Activated naive CD8-positive, alpha-beta T cell treated with anti-CD3 and anti-CD28 coated beads, Interleukin-2, amount 50 U/mL, for 16 hours (primary cell): ENCODE measurements at places on chromosomes 3 and 15.

DNA sequence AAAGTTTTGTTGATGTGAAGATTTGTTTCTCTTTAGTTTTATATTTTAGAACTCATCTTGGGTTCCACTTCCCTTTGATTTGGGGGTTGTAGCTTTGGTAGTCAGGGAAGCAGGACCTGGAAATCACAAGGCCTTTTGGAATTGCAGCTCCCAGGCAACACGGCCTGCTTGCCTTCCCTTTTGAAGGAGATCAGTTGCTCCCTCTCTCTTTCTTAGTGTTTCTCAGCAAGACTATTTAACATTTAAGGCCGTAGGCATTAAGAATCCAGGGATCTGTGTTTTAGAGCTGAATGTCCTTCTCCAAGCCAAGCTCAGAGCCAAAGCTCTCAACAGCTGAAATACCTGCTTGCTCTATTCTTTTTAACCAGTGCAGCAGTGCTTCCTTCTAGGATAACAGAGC is 310.3 kb downstream of the PTPRG start:
- no peak for DNase-seq

- no peak for DNase-seq
Measured at GRCh38 chr3:115937054-115937453, 313.7 kb downstream of the GAP43 start.

- DNase-seq: no peak
Measured at GRCh38 chr3:188085584-188086560, 68.1 kb upstream of the LPP start.

DNA sequence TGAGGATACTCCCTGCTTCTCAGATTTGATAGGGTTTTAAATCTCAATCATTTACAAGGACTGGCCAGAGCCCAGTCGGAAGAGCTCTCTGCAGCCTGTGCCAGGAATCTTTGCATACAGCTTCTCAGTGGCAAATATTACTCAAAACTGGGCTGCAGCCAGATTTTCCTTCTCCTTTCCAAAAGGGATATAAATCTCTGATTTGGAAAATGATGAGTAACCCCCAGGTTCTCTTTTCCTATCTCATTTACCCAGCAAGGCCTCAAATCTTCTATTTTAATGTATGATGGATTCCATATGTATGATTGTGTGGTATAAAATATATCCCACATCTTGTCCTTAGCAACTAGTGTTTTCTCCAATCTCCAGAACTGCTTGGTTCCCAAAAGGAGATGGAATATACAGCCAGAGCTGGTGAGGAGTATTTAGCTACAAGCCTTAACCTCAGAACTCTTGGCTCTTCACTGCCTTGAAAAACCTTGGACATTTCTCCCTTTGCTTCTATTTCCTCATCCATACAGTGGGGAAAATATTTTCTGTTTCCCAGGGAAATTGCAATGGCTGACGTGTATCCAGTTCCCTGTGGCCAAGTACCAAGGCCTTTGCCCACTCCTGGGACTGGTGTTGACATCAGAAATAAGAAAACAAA is 114.4 kb downstream of the ATG7 start:
- no peak for DNase-seq

DNA sequence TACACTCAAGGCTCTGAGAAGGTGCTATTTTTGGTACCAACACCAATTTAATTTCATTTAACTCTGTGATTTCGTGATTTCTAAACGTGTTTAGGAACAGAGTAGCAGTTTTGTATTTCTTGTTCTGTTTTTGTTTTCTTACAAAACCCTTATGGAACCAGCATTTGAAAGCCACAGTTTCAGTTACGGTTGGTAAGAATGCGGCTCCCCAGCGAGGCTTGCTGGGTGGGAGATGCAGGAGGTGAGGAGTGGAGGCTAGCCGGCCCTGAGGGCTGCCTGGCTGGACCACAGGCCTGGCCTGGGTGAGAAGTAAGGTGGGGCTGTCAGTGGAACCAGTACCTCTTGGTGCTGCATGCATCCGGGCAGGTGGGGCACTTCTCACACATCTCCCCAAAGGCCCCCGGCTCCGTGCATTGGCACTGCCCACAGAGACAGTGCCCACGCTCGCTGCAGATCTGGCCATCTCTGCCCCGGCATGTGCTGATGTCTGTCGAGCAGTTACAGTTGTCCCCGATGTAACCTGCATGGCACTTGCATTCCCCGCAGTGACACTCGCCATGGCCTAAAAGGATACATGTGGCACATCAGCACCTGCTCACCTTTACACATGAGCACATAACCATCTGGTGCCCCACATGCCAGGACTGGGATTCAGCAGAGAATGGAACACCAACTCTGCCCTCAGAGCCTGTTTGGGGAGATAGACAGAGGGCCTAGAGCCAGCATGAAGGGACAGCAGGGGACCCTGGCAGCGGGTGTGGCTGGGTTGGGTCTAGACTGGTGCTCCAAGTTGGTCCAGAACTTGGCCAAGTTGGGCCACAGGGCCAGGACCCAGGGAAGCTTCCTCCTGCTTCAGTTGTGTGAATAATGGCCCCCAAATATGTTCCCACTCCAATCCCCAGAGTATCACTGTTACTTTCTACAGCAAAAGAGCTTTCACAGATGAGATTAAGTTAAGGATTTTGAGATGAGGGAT is 43.4 kb downstream of the UMPS start:
- no peak for DNase-seq

DNA sequence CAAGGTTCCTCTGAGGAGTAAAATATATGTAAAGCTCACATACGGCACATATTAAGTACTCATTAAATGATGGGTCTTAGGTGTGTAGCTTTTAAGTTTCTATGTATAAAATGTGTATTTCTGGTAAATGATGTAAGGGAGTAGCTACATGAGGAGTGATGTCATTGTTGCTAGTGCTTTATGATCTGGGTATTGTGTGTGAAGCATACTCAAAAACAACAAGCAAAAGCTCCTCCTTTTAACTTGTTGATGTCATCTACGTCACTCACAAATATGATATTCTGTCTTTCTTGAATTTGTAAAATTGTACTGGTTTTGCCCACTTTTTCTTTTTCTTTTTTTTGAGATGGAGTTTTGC is 1.4 kb upstream of the HERC1 start:
- no peak for DNase-seq

- no peak for DNase-seq
Measured at GRCh38 chr15:90523373-90523772, 6.3 kb upstream of the CRTC3 start.

DNA sequence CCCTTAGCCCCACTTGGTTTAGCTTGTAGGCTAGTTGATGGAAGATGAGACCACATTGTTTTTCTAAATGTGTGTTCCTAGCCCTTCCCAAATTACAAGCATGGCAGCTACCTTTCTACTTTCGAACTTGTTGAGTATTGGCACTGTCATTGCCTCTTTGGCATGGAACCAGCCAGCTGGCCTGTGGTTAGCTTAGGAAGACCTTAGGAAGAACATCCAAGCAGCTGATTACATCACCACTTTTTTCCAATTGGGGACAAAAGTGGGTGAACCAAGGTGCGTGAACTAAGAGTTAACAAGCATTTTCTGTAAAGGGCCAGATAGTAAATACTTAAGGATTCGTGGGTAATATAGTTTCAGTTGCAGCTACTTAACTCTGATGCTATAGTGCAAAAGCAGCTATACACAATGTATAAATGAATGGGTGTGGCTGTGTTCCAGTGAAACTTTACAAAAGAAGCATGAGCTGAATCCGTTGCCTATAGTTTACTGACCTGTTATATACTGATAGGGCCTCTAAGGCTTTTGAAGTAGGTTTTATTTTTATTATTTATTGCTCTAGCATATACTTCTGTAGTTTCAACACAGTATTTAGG is 8.5 kb downstream of the KLHL18 start:
- no peak for DNase-seq

GRCh38 chr3:71784914-71785531 is at the start of gene PROK2:
PROK2 (minus strand) TSS chr3:71785148; CDS start chr3:71785052, 96 bp downstream.
- peak; percentile 17 for DNase-seq

- peak; percentile 81 for DNase-seq
Measured at GRCh38 chr3:122793568-122794416, at the start of gene HSPBAP1. HSPBAP1 (minus strand) TSS chr3:122793831; CDS start chr3:122793680, 151 bp downstream.

GRCh38 chr3:14548321-14548729 is 8.2 kb upstream of the GRIP2 start:
- DNase-seq: no peak

GRCh38 chr15:95291898-95292472 is 1038.5 kb upstream of the NR2F2 start:
- DNase-seq: no peak

DNA sequence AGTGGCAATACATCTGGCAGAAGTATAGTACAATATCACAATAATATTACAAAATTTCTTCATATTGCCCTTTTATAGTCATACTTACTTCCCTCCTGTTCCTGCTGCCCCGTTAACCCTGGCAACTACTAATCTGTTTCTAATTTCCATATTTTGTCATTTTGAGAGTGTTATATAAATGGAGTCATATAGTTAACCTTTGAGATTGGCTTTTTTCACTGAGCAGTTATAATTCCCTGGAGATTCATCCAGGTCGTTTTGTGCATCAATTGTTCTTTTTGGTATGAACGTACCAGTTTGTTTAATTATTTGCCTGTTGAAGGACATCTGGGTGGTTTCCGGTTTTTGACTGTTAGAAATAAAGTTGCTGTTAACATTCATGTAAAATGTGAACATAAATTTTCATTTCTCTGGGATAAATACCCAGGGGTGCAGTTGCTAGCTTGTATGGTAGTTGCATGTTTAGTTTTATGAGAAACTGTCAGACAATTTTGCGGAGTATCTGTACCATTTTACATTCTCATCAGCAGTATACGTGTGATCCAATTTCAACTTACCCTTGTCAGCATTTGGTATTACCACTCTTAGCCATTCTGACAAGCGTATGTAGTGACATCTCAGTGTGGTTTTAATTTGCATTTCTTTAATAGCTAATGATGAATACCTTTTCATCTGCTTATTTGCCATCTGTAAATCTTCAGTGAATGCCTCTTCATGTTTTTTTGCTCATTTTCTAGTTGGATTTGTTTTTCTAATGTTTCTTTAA is 32.2 kb upstream of the IL20RB start:
- DNase-seq: no peak

- no peak for DNase-seq
Measured at GRCh38 chr3:30667280-30667651, 60.9 kb downstream of the TGFBR2 start.

DNA sequence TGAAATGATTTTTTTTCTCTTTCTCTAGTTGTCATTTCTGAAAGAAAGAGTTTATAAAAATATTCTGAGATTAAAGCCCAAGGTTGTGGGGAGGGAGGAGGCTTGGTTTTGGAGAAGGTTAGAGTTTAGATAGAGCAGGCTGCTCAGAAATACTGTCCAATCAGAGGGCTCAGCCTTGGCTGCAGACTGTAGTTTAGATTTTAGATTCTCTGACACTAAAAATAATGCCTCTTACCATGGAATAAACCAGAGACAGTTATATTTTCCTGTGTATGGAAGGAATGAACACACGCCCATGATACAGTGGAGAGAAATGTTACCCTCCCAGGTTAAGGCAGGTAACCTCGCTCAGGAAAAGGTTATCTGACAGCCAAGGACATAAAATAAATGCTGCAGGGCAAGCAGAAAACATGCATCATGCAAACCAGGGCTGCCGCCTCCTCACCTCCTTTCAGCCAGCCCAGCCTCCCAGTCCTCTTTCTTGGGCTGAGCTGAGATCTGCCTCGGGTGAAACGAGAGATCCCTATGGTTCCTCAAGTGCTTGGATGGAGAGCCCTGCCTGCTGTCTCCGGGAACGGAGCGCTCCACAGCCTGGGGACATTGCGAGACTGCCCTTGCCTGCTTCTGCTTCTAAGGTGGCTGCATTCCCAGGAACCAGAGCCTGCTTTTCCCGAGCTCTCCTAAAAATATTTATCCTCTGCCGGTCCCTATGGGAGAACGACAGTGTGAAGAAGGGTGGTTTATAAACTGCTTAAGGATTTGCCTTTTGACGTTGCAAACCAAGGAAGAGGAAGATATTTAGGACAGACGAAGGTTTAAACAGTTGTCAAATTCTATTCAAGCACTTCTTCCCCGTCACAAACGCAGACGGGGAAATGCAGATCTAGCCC is 848 bp downstream of the NCEH1 start:
- DNase-seq: no peak

GRCh38 chr15:90680371-90680935 is 36.7 kb upstream of the BLM start:
- no peak for DNase-seq

GRCh38 chr3:29513236-29513635 is 232.4 kb downstream of the RBMS3 start:
- no peak for DNase-seq

DNA sequence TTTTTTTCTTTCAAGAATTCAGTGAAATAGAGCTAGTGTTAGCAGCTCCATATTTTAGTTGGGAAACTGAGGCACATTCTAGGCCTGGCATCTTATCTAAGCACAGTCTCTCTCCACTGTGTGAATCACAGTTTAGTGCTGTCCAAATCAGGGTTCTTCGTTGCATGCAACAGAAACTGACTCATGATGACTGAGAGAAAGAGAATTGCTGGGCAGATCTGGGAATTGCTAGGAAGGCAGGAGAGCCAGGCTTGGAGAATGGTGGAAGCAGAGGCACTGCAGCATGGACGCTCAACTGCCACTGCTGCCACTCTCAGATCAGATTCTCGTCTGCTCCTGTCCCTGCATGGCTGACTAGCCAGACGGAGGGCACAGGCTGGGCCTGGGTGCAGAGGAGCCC is 40.7 kb upstream of the CHST2 start:
- DNase-seq: no peak

DNA sequence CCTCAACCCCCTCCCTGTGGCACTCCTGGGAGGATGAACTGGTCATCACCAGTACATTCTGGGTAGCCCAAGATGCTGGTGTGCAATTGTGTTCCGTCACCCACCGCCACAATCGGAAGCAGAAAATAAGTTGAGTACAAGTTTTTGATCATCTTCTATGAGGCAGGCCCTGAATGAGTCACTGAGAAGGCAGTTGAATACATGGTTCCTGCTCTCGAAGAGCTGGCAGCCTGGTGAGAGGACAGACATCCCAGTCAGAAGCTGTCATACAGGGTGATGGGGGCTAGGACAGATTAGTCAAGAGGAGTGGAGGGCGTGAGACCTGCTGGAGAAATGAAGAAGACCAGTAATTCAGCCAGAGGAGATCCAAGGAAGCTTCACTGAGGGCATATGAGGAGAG is 6.2 kb downstream of the CEMIP start:
- DNase-seq: no peak

- no peak for DNase-seq
Measured at GRCh38 chr3:29755416-29755815, 474.5 kb downstream of the RBMS3 start.

GRCh38 chr15:69476704-69477473 is 24.3 kb downstream of the RPLP1 start:
- DNase-seq: no peak

DNA sequence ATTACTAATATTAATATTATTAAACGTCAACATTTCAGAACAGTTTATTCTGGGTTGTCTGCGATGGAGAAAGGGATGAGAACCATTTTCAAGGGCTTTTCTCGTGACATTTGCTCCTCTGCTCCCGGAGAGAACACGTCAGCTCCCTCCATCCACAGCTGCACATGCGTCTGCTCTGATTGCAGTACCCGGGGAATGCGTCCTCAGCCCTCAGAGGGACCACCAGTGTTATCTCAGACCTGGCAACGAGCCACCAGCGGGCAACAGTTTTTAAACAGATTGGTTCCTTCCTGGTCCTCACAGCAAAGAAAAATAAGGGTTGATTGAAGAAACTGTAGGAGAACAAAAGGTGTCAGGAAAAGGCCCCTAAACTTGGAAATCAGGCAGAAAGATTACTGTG is 202.2 kb upstream of the ADAMTS9 start:
- no peak for DNase-seq
